ENCODE measurements at places on chromosomes 3 and 15.

DNA sequence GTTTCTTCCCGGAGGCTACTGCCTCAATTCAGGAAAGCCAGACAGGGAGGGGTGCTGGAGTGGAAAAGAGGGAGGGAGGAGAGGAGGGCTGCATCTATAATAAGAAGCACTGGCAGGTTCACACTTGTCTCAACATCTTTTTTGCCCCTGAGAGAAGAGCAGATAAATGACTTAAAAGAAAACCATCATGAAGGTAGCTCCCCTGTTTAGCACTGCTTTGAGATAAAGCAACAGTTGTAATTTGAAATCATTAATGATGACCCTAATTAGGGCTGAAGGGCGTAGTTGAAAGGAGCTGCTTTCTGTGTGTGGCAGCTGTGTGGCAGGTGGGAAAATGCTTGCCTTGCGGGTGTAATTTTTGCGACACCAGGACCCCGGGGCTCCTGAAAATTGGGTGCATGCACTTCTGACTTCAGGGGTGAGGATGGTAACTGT, 222.8 kb upstream of the IL12A start:
- no peak for DNase-seq

GRCh38 chr3:177405191-177405672, 207.9 kb upstream of the TBL1XR1 start:
- no peak for DNase-seq

DNA sequence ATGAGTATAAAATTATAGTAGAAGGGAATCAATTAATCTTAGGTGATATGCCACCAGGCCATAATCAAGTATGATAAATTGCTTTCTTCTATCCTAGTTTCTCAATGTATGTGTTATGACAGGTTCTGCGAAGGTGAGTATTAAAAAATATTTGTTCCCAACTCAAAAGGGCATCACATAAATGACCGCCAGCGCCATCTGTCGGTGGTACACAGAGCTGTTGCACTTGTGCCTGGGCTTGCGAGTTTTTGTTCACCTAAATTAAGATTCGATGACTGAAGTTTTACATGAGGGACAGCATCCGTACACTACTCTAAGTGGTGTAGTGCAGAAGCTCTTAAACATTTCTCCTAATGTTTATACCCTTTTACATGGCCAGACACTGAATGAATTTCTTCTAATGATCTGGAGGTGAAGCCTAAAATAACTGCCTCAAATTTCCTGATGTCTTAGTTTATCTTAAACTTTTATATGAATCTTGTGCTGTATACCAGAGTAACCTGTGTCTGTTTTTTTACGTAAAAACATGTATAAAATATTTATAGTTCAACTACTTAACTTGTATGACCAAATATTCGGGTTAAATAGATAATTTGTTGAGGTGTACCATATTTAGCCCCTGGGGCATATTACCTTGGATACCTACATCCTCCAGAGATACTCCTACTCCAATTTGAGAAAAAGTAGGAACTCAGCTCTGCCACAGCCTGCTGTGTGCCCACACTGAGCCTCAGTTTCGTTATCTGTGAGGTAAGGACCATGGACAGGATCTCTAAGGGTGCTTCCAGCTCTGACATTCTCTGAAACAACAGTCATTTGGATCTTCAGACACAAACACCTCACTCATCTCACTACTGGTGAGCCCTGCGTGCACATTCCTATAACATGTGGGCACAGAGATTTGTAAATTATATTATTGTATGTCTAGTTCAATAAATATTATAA, 365.6 kb downstream of the MAGI1 start:
- peak; percentile 8 for DNase-seq

DNA sequence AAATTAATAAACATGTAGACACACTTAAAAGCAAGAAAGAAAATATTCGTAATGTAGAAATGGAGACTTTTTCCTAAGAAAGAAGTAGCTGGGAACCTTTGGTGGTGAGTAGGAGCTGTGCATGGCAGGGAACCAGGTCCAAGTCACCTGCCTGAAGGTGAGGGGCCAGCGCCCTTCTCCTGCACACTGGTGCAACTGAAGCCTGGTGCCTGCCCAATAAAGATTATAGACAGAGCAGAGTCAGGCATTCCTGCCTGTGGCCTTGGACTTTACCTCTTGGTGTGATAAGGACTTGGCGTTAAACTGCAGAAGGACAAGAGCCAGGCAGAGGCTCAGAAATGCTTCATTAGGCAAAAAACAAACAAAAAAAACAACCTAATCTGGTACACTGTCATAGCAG, 14.2 kb downstream of the CFAP91 start:
- DNase-seq: no peak

GRCh38 chr3:80285388-80285787, 517.6 kb upstream of the ROBO1 start:
- no peak for DNase-seq

GRCh38 chr15:52256930-52257733, 38.5 kb downstream of the MYO5C start:
- DNase-seq: no peak

GRCh38 chr15:58501636-58502188, 69.9 kb downstream of the LIPC start:
- no peak for DNase-seq

DNA sequence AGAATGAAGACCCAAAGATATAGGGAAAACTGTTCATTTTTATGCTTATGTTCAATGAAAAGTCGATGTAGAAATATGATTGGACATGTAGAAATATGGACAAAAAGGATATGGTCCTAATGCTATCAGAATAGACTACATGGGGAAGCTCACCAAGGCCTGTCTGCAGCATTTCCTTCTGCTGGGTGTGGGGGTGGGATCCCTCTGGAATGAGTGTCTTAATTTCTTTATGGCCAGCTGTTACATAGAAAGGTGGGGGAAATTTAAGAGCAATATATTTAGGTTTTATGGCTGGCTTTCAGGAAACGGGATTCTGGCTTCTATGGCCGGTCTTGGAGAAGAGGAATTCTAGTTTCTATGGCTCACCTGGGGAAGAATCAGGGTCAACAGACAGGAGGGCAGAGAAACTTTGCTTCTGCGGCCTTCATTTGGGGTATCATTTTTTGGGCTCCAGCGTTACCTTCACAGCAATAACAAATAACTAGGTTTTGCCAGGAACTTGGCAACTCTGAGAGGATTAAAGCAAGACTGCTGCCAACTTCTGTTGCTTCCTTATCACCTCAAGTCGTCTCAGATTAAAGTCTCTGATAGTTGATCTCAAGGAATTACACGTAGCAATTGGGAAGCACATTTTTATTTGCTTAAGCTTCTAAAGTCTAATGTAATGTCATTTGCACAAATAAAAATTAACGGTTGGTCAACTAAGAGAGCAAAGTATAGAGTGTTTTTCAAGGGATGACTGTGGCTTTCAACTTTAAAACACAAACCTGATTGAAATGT, 57.0 kb upstream of the GATM start:
- no peak for DNase-seq

GRCh38 chr15:49692514-49693090, 71.8 kb downstream of the DTWD1 start:
- DNase-seq: no peak

- no peak for DNase-seq
These were observed 61.9 kb downstream of the SMAD3 start for GRCh38 chr15:67127331-67127664.

DNA sequence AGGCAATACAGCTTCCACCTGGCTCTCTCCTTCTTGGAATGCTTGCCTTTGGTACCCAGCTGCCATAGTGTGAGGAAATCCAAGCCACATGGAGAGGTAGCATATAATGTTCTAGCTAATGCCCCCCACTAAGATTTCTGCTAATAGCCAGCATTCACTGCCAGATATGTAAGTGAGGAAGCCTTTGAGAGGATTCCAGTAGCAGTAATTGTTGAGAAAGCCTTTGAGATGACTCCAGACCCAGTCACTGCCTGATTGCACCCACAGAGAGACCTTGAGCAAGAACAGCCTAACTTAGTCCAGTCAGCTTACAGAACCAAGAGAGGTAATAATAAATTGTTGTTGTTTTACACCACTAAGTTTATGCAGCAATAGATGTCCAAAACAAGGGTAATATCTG, 63.1 kb downstream of the STRIT1 start:
- no peak for DNase-seq

- DNase-seq: no peak
These were observed 9.1 kb upstream of the PARP14 start for GRCh38 chr3:122671553-122671952.

DNA sequence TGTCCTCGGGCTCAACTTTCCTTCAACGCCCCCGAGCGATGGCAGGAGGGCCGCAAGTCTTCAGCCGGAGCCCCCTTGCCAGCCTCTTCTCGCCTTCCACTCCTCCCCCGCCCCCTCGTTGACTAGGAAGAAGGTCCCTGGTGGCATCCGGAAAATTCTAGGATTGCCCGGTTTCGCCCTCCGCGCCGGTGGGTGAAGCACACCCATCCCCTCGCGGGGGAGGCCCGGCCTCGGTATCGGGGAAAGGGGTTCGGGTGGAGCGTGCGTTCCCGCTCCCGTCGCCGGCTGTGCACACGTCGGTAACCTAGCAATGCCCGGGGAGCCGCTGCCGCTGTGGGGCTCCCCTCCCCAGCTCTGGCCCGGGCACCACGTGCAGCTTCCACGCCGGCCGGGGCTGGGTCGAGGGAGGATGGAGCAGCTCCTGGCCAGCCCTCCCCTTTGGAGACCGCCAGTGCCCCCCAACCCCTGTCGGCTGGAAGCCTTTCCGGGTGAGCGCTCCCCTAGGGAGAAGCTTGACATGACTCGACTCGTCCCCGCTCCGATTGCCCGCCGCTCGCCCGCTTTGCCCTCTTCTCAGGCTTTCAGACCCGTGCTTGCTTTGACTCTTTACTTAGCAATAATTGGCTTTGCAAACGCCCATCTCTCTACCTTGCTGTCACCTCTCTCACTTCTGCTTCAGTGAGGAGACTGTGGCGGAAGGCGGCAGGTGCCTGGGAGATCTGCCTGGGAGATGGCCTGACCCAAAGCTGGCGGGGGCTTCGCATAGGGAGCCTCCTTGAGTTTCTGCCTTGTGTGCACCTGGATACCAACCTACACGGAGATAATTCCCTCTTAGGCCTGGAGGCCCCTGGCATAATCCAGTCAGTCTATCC, 1.3 kb downstream of the CACNA1D start:
- no peak for DNase-seq

GRCh38 chr3:149839896-149840295, 26.9 kb downstream of the RNF13 start:
- DNase-seq: no peak

GRCh38 chr3:38257583-38257982, 8.0 kb upstream of the SLC22A13 start:
- DNase-seq: no peak

DNA sequence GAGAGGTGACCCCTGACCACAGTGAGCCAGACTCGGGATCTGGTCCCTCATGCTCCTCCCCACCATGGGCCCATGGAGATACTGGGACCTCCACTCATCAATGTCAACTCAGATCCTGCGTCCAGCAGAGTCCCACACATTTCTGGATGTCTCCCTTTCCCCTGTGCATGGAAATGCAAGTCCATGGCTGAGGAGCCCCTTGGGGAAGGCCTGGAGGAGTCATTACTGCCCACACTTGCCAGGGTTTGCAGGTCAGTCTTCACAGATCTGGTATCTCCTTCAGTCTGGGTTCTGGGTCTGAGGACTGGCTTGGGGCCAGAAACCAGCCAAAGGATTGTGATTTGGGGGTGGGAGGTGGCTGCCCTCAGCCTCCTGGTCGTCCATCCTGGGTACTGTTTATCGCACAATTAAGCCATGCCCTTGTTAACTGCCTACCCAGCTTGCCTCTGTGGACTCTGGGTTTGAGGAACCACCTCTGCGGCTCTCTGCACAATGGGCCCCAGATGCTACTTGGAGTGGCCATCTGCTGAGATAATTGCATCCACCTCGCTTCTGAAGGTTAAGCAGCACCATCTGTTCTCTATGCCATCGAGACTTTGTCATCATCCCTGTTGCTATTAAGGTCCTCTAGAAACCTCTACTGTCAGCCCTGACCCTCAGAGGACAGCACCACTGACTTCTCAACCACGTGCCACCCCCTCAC, 49.9 kb upstream of the KLF13 start:
- no peak for DNase-seq

DNA sequence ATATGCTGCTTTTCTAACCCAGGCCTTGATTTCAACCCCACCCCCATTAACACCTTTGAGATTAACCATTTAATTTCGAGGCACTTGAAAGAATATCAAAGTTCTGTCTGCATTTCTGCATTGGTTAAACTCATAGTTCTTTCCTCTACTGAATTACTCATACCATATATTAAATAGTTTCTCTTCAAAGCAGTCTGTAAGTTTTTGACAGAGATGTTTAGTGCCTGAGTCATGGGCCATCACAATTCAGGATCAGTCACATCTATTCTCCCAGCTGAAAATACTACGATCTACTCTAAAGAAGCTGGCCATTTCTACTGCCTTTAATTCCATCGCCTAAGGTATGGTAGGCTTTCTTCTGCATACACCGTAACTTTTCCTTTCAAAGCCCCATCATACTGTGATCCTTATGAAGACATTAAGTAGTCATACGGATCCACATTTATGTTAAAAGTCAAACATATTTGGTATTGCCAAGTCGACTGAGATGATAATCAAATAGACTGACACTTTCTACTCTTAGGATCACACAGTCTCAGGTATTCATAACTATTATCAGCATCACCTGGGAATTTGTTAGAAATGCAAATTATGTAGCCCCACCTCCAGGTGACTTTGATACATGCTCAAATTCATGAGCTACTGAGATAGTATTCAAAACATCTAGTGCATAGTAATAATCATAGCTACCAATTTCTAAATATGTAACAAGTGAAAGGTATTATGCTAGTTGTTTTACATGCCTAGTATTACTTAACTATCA, 489.4 kb upstream of the IL12A start:
- no peak for DNase-seq

DNA sequence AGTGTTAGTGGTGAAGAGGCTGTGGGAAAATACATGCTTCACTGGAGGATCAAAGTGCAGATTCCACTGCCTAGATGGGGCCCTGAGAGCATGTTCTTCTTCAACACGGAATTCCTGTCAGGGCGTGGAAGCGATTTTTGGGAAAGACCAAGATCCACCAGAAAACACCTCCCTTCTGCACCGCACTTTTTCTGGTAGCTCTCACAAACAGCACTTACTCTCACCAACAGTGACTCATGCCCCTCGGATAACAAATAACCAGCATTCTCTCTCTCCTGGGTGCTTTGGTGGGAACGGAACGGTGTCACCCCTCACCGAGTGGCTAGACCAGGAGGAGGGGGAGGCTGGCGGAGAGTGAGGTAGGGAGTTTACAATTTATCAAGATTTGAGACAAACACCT, 40.1 kb downstream of the ADAMTSL3 start:
- DNase-seq: no peak

DNA sequence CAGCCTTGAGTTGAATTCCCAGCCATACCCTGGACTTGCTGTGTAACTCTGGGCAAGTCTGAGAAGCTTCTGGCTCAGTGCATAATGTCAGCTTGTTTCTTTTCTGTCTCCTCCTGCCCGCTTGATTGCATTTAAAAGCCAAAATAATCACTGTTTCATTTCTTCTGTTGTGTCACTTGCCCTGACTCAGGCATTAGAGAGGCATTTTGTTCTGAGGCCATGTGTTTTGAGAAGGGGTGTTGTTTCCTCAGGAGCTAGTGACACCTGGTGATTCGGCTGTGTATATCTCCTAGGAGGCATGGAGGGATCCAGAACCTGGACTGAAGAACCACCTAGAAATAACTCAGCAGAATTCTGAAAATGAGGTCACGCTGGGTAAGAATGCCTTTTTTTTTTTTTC, 16.0 kb downstream of the WDR73 start:
- no peak for DNase-seq
